Urothelium cell line (cell line): ENCODE measurements at places on chromosomes 2 and 18.

DNA sequence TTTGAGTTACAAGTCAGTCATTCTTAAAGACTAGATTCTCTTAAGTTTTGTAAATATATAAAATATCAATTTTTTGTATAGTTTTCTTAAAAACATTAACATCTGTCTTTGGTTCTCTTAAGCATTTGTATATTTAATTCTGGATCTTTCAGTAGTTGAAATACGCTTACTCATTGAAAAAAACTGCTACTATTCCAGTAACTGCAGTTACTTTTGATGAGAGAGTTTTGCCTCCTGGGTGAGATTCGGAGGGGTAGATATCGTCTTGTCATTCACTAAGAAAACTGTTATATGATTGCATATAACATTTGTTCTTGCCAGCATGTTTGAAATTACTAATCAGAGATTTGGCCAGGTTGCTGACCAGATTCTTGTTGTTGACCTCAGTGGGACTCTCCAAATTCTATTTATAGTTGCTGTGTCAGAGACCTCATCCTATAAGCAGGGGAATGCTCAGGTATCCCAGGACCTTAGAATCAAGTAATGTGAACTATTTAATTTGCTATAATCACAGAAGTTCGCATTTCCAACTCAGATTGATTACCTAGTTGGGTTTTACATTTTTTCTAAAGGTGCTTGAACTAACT, 7.9 kb downstream of the AGPS start:
- DNase-seq = no peak

- no peak for DNase-seq
These were observed 276.7 kb downstream of the MYT1L start for GRCh38 chr2:2054363-2054882.

DNA sequence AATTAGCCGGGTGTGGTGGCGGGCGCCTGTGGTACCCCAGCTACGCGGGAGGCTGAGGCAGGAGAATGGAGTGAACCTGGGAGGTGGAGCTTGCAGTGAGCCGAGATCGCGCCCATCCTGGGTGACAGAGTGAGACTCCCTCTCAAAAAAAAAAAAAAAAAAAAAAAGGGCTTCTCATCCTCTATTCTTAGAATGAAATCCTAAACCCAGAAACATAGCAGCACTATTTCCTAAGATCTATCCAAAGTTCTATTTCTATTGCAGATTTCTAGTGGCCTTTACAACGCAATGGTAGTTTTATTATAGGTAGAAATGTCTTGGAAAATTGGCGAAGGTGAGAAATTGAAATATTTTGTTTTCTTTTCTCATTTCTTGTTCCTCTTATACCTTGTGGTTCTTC, 501.0 kb upstream of the SETBP1 start:
- DNase-seq = no peak

DNA sequence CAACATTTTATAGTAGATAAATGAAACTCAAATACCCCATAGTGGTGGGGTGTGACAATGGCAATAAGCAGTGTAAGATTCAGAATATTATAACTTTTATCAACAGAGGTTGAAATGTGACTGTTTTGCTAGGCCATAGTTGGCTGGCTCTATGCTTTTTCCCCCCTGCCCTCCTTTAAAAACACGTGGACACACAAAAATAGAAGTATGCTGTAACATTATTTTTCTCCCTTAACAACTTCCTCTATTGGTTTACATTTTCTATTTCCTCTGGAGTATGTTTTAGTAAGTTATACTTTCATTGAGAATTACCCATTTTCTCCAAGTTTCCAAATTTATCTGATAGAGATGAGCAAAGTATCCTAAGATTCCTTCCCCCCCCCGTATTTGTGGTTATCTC, 31.1 kb downstream of the NDUFAF7 start:
- DNase-seq = no peak

- DNase-seq = no peak
These were observed 62.6 kb downstream of the SMAD7 start for GRCh38 chr18:48887905-48888772.

GRCh38 chr2:204239411-204240165, 303.0 kb downstream of the ICOS start:
- DNase-seq = no peak

DNA sequence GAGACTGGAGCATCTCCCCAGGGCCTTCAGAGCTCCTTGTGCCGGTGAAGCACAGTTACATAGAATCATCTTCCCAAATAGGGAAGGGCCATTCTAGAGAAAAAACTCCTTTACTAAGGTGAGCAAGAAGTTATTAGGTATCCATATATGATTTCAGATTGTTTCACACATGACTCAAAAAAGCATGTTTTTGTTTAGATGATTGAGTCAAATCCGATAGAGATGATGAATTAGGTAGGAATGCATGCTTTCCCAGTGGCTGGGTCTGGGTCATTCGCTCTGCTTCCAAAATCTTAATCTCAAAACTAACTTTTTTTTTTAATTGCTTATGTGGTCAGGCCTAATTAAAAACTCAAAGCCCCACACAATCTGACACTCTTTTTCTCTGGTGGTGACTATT, 3.8 kb downstream of the NT5C1B start:
- DNase-seq = no peak

DNA sequence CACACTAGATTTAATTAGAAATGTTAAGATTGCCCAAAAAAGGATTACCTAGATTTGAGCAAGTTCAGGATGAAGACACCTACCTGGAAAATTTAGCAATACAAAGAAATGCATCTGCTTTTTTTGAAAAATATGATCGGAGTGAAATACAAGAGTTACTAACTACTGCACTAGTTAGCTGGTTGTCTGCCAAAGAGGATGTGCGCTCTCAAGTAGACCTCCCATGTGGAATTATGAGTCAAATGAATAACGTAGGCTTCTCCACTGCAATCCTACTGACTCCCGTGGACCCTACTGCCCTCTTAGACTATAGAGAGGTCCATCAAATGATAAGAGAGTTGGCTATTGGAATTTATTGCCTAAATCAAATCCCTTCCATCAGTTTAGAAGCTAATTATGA, 2.0 kb downstream of the ANKAR start:
- DNase-seq = no peak

- no peak for DNase-seq
These were observed 11.0 kb downstream of the IL18R1 start for GRCh38 chr2:102366406-102367112.

GRCh38 chr2:4417771-4418170, 714.4 kb downstream of the DCDC2C start:
- no peak for DNase-seq

- DNase-seq = no peak
These were observed 48.2 kb upstream of the FOXI3 start for GRCh38 chr2:88500691-88501090.

DNA sequence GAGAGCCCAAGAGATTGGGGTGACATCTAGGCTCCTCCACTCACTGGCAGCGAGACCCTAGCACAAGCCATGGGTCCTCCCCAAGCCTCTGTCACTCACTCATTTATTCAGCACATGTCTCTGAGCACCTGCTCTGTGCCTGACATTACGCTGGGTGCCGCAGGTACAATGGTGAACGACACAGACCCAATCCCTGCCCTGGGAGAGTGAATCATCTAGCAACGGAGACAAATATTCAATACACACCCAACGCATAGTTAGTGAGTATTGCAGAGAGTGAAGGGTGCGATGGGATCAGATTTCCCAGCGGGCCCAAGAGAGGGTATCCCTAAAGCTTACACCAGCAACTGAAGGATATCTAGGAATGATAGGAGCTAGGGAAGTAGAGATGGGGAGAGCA, 45.5 kb downstream of the ZFP36L2 start:
- DNase-seq = no peak
